ENCODE measurements at places on chromosomes 6 and 20.

DNA sequence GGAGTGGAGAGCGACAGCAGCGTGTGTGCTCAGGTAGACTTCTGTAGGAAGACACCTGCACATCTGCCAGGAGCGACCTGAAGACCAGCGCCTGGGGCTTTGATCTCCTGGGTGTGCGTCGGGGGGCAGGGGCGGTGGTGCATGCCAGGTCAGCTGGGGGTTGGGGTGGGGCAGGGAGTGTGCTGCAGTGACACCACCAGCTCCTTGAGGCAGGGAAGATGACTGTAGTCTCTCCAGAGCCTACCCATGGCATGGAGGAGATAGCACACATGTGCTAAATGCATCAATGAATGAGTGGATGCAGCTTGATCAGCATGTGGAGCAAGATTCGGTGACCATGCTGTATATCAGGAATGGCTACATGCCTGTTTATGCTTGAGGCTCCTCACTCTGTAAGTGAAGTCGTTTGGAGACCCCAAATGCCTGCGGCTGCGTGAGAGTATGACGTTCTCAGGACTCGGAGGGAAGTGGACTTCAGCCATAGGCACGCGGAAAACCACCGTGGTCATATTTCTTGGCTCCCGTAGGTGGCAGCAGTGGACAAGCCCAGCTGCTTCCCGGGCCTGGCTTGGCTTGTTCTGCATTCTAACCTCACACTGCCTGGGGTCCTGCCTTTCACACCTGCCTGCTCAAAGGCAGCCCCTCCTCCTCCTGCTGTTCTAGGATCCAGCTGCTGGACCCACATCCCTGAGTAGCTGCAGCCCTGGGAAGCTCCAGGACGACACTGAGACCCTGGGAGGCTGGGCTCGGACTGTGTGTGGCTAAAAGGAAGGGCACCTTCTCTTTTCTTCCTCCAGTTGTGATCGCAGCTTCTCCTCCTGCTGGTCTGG, 39.4 kb upstream of the KCNK16 start:
- no peak for DNase-seq

GRCh38 chr20:35661908-35662307, 2.8 kb downstream of the CPNE1 start:
- DNase-seq = no peak

DNA sequence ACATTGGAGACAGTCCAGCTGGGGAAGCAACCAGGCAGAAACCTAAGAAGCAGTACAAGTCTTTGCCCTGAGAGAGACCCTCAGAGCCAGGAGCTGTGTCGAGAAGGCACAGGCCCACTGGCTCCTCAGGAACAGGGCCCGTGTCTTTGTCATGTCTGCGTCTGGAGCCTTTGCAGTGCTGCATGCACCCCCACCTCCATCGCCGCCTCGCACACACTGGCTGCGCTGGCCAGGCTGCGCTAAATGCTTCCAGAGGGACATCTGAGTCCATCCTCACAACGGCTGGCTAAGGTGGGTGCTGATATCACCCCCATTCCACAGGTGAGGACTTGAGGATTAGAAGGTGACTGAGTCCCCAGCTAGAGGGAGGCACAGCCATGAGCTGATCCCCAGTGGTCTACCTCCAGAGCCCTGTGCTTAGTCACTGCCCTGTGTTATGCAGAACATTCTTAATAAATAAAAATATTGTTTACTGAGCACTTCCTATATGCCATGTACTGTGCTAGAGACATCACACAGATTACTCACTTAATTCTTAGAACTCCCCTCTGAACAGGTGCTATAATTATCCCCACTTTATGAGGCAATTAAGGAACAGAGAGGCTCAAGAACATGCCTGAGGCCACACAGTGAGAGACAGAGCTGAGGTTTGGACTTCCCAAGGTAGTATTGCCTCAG, 27.6 kb downstream of the GABRR2 start:
- DNase-seq = no peak

- no peak for DNase-seq
Measured at GRCh38 chr6:147563472-147563871, 55.0 kb downstream of the SAMD5 start.

- peak; percentile 43 for DNase-seq
Measured at GRCh38 chr20:63580796-63581461, 6.9 kb upstream of the HELZ2 start.

DNA sequence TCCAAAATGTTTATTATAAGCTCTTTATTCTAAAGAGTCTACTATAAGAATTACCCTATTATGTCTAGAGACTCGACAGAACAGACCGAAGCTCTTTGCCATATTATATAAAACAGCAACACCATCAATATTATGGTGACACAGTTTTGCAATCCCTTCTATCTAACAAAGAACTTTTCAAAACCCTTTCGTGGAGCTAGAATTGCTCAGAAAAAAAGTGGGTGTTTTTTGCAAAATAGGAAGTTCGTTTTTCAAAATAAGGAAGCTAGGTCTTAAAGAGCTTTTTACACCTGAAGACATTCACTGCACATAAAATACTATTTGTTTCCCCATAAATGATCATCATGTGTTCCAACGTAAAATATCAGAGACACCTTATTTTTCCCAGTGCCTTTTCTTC, 240.0 kb downstream of the FOXC1 start:
- no peak for DNase-seq

- DNase-seq = no peak
Measured at GRCh38 chr6:89242574-89243330, 25.6 kb upstream of the GABRR1 start.

DNA sequence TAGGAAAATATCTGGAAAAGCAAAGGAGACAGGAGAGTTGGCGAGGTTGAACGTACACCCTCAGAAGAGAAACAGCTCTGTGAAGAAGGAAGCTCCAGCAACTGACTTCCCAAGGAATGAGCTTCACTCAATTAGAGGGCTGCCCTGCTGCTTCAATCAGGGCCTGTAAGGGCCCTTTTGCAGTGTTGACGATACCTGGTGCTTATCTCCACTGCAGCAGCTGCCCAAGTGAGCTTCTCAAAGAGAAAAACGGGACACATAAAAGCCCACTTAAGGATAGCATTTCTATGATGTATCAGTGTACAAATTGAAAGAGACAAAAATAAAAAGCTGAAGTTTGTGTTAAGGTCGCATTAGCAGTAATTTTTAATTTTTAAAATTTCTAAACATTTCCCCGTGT, 16.4 kb downstream of the SEC63 start:
- no peak for DNase-seq

- no peak for DNase-seq
Measured at GRCh38 chr20:19588732-19589131, 169.3 kb upstream of the RIN2 start.

DNA sequence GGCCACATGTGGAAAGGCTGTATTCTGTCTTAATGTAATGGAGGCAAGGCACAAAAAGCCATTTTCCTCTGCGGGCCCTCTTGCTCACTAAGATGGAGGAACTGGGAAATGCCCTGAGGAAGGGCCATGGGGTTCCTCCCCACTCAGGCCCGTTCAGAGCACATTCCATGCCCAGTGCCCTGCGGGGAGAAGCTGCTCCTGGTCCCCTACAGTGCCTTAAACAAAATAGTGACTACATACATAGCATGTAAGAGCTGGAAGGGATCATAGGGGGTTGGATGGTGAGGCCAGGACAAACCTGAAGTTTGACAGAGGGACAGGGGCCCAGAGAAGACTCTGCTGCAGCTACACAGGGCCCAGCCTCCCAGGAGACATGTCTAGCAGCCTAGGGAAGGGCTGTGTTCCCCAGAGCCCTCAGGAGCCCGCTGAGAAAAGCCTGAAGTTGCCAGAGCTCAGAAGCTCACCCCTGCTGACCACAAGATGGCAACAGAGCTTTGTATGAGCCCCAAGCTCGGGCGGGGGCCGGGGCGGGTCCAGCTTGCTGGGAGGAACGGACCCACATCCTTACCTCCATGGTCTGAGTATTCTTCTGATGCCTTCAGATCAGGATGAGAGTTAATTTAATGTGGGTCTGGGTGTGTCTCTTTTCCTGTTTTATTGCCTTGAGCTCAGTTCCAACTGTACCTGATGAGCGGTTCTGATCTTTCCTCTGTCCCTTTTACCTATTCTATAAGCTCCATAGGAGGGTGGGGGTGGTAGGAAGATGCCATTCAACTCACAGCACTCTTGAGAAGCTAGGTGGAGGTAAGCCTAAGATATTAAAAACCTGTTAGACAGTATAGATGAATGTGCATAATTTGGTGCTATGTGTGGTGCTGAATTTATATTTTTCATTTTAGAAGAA, 242.9 kb downstream of the CDC5L start:
- peak; percentile 14 for DNase-seq

GRCh38 chr6:35703554-35703953, 14.8 kb upstream of the FKBP5 start:
- no peak for DNase-seq

GRCh38 chr6:8526624-8527023, 91.3 kb upstream of the SLC35B3 start:
- no peak for DNase-seq

DNA sequence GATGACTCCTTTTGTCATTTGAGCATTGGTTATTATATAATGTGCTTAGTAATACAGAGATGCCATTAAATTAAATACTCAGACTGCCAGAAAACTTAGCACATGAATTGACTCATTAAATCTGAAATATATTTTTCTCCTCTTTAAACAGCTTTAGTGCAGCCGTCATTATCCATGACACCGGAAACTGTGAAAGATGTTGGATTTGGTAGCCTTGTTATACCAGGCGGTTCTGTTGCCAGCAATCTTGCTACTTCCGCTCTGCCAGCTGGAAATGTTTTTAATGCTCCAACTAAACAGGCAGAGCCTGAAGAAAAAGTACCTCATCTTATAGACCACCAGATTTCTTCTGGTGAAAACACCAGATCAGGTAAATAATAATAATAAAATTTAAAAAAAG, 97.6 kb downstream of the SCAF8 start:
- no peak for DNase-seq

GRCh38 chr6:144232832-144233230, 52.3 kb upstream of the UTRN start:
- no peak for DNase-seq

- DNase-seq = no peak
Measured at GRCh38 chr6:53527249-53527765, 17.6 kb downstream of the GCLC start.

- DNase-seq = no peak
Measured at GRCh38 chr20:15069355-15069754, 731.9 kb upstream of the FLRT3 start.

- no peak for DNase-seq
Measured at GRCh38 chr6:156752666-156753301, 24.4 kb upstream of the ARID1B start.

- DNase-seq = no peak
Measured at GRCh38 chr20:6819599-6819998, 52.1 kb downstream of the BMP2 start.

GRCh38 chr6:2478200-2478599, 232.8 kb upstream of the GMDS start:
- no peak for DNase-seq

- DNase-seq = no peak
Measured at GRCh38 chr20:63617092-63617875, 9.6 kb downstream of the GMEB2 start.

DNA sequence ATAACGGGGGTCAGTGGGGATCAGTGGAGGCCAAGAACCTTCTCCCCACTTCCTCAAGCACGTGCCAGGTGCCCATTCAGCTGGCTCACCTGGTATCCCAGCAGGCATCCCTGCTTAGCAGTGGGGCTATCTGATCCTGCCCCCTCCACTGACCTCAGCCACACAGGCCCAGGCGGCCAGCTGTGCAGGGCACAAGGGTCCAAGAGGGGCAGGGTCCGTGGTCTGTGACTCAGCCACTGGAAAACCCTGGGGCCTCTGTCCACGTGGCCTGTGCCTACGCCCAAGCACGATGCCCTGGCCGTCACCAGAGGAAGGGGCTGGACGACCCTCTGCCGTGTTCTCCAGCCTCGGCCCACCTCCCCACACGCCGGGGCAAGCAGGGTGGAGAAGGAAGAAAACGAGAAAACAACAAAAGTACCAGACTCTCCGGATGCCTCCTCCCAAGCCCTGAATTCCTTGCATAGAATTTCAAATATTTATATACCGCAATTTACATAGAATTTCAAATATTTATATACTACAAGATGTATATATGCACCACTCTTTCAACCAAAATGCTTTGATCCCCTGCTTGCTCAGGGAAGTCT, 12.1 kb downstream of the PXDC1 start:
- DNase-seq = no peak

GRCh38 chr20:50189681-50190250, 864 bp upstream of the CEBPB start:
- DNase-seq = no peak

GRCh38 chr20:63099456-63100173, 92.9 kb upstream of the BHLHE23 start:
- no peak for DNase-seq

DNA sequence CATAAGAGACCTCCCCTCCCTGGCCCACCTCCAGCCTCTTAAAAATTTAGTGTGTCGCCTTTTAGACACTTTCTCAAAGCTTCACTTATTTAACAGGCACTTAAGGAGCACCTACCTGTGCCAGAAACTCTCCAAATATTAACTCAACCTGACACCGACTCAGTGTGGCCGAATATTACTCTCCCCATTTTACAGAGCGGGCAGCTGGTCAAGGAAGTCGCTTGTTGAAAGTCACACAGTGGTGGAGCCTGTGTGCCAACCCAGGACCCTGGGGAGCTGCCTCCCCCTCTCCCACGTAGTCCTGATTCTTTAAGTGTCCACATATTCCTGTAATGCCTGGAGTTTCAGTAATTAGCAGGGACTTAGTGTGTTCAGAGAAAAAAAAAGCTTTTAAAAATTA, 1.0 kb upstream of the PMEPA1 start:
- DNase-seq = no peak

DNA sequence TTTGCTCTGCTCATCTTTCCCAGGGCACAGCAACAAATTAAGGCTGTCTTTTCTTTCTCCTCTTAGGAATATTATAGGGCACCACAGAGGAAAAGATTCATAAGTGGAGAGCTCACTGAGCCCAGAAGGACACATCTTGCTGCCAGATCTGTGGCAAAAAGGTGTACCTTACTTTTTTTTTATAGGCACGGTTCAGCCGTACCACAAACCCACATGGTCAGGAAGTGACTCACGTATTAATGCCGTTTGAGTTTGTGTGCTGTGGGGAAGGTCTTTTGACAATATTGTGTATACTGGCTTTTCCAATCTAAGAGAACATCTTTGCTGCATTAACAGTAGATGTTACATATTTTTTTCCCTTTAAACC, 28.4 kb downstream of the PAQR8 start:
- DNase-seq = no peak

GRCh38 chr6:2503816-2504494, 246.8 kb downstream of the MYLK4 start:
- DNase-seq = no peak

DNA sequence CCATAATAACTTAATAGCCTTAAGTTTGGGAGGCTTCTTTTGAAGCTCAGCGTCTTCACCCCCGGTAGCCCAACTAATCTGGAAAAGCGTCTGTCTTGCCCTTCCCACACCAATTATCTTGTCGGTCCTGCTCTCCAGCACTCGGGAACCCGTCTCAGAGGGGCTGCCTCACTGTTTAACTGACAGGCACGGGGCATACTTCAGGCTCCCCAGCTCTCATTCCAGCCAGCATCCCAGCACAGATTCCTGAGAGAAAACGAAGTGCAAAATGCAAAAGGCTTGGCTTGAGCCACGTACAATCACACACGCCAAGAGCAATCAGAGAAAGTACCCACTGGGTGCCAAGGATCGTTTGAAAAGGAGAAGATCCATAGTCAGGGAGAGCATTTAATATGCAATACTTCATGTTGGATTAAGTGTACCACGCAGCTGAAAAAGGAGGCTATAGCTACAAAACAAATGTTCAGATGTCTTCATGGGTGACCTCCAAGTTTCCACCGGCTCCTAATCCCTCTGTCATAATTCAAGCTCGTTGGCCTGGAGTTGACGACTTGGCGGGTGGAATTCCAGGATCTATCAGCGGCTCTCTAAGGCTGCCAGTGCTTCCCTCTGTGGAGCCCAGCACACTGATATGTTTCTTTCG, 53.7 kb upstream of the STX16 start:
- DNase-seq = no peak

All from stimulated activated CD8-positive, alpha-beta memory T cell treated with anti-CD3 and anti-CD28 coated beads, Interleukin-7, amount 100 ng/mL, for 24 hours (primary cell).